ENCODE measurements at places on chromosomes 1 and 21.

DNA sequence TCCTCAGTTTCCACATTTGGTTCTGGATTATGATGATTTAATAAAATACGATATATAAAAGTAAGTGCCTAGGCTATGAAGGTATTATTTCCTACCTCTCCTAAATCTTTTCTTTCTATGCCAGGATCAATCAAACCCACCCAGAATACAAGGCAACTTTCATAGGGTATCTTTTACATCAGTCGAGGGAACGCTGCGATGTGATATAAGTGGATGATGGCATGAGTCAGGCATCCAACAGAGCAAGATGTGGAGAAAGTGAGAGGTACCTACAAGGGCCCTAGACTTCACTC is 781 bp downstream of the TTLL7 start:
- DNase-seq: no peak

- DNase-seq: no peak
Measured at GRCh38 chr1:106876384-106876783, 180.1 kb upstream of the PRMT6 start.

- no peak for DNase-seq
Measured at GRCh38 chr1:17013491-17014320, 2.0 kb upstream of the ATP13A2 start.

DNA sequence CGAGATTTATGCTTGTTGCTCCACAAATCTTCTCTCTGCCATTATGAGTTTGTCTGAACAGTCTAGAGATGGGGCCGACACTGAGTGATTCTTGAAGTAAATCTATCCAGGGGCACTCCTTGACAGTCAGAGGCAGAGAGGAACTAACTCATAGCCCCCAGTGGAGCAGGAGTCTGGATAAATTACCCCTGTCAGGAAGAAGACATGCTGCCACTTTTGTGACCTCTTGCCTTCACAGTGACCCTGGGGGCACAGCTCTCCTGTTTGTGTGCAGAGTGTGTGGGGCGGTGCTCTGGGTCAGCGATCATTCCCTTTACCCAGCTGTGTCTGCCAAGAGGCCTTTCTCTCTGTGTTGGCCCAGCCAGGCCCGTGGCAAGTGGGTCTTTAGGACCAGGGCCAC is 29.5 kb downstream of the PEX14 start:
- DNase-seq: no peak

GRCh38 chr21:14589855-14590563 is 43.9 kb upstream of the SAMSN1 start:
- no peak for DNase-seq

DNA sequence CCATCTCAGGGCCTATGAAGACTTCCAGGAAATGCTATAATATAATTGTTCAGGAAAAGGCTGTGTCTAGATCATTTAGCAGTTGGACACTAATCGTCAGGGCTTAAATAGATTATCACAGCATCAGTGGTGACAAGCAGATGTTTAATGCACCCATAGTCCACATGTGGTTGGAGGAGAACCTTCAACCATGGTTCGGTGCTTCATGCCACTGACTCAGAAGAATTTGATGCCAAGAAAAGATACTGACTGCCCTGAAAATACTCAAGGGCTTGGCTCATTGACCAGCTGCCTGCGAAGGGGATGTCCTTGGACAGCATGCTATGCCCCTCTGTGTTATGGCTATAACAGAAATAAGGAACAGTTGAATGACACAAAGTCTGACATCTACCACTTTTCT is 175.7 kb downstream of the HHIPL2 start:
- DNase-seq: no peak
